Activated naive CD4-positive, alpha-beta T cell (primary cell): ENCODE measurements at places on chromosomes 13 and 19.

DNA sequence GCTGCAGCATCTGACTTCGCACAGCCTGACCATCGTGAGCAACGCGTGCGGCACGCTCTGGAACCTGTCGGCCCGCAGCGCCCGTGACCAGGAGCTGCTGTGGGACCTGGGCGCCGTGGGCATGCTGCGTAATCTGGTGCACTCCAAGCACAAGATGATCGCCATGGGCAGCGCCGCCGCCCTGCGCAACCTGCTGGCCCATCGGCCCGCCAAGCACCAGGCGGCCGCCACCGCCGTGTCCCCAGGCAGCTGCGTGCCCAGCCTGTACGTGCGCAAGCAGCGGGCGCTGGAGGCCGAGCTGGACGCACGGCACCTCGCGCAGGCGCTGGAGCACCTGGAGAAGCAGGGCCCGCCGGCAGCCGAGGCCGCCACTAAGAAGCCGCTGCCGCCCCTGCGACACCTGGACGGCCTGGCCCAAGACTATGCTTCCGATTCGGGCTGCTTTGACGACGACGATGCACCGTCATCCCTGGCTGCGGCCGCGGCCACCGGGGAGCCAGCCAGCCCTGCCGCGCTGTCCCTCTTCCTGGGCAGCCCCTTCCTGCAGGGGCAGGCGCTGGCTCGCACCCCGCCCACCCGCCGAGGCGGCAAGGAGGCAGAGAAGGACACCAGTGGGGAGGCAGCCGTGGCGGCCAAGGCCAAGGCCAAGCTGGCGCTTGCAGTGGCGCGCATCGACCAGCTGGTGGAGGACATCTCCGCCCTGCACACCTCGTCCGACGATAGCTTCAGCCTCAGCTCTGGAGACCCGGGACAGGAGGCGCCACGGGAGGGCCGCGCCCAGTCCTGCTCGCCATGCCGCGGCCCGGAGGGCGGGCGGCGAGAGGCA, 13.6 kb downstream of the C19orf25 start:
- DNase-seq, result peak; percentile 19

DNA sequence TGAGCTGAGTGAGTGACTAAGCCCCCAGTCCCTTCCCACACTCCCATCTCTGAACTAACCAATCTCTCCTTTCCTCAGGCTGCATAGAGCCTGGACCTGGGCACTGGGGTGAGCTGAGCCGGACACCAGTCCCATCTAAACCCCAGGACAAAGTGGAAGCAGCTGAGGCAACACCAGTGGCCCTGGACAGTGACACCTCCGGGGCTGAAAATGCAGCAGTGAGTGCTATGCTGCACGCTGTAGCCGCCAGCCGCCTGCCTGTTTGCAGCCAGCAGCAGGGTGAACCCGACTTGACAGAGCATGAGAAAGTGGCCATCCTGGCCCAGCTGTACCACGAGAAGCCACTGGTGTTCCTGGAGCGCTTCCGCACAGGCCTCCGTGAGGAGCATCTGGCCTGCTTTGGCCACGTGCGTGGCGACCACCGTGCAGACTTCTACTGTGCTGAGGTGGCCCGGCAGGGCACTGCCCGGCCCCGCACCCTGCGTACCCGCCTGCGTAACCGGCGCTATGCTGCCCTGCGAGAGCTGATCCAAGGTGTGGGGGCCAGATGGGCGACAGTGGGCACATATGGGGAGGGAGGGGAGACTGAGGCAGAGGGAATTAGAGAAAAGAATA, 6.4 kb downstream of the CCDC97 start:
- no peak for DNase-seq

DNA sequence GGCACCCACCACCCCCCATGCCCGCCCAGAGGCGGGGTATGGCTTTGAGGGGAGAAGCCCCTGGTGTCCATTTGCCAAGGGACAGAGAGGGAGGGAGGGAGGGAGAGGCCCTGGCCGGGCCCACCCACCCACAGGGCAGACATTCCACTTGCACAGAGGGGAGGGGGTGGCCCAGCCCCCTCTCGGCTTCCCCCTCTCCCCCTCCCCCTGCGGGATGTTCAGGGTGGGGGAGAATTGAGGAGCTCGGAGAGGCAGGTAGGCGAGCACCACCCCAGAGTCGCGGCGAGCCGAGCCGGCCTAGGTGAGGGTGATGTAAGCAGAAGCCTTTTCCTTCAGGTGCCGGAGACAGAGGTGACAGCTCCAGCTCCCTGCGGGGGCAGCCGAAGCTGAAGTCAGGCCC, 12.3 kb downstream of the DPF1 start:
- no peak for DNase-seq

GRCh38 chr13:48000559-48001113, 437 bp downstream of the SUCLA2 start:
- peak; percentile 29 for DNase-seq

DNA sequence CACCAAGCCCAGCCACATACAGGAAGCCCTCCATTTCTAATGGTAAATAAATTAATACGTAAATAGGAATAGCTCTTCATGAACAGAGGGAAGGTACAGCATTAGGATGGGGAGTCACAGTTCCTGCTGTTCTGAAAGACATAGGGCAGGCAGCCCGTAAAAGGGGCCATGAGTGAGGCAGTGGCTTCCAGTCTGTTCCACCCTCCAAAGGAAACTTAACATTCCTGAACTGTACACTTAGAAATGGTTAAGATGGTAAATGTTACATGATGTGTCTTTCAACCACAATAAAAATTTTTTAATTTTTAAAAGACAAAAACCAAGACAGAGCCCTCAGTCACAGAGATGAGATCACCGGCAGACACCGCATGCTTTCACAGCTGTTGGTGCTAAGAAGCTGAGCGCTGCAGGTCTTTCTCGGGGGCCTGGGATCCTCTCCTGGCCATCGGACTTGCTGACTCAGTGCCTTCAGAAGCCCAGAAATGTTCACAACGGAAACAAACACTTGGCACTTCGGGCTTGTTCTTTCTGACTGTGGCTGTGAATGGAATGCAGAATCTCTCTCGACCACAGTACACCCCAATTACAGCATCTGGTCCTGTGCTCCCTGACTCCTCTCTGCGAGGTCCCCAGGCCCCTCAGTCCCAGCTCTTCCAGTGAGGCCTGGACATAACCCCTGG, 36.4 kb downstream of the EPS15L1 start:
- DNase-seq, result no peak

- no peak for DNase-seq
Observed at GRCh38 chr13:105412171-105412570, 1123.3 kb downstream of the EFNB2 start.

DNA sequence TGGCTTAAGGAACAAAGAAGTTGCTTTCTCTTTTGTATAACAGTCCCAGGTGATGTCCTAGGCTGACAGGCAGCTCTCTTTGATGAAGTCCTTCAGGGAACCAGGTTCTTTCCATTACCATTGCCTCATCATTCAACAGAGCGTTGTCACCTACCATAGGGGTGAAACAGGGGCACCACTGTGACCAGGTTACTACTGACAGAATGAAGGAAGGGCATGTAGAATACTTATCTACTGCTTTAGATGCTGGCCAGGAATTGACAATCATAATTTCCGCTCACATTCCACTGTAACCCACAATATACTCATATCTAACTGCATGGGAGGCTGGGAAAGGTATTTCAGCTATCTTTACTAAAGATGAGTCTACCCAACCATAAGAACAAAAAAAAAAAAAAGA, 148.0 kb upstream of the FNDC3A start:
- DNase-seq, result no peak

DNA sequence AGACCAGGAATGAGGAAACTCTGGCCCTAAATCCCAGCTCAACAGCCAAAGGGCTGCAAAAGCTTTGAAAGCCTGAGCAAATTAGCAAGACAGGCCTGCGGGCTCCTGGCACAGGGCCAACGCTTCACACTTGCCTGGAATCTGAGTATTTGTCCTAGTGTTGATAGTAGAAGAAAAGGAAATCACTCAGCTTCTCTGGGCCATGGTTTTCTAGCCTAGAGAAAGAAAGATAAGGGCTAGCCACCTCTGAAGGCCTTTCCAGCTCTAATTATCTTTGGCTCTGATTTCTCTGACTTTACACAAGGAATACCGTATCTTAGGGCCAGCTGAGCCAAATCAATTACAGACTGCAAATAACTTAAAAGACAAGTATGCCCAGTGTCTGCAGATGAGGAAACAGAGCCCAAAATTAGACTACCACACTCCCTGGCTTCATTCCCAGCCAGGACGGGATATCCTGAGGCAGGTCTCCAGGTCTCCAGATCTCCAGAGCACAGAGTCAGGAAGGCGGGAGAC, 69.6 kb downstream of the STK24 start:
- DNase-seq, result no peak
